Stimulated activated CD4-positive, alpha-beta T cell treated with anti-CD3 and anti-CD28 coated beads, Interleukin-1b, Interleukin-23, amount 100 ng/mL, for 4 hours (primary cell): ENCODE measurements at places on chromosomes 16 and 17.

- no peak for DNase-seq
Measured at GRCh38 chr17:15441315-15441714, 26.1 kb downstream of the CDRT4 start.

GRCh38 chr17:38504216-38504615 is 76.0 kb downstream of the ARHGAP23 start:
- no peak for DNase-seq

DNA sequence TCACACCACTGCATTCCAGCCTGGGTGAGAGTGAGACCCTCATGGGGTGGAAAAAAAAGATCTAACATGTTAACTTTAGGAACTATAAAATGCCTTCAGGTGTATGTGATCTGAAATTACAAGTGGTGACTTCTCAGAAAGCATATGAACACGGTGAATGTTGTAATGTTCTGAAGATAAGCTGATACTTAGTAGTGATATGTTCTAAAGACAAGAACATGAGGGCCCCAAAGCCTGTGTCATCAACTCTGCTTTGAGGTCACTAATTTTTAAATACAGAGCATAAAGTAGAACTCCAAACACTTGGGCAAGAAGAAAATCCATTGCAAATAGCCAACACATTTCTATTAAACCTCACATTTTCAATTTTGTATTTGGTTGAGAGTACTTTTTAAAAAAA is 2.6 kb upstream of the FBF1 start:
- no peak for DNase-seq

GRCh38 chr16:6297666-6298410 is 1034.8 kb upstream of the RBFOX1 start:
- no peak for DNase-seq

DNA sequence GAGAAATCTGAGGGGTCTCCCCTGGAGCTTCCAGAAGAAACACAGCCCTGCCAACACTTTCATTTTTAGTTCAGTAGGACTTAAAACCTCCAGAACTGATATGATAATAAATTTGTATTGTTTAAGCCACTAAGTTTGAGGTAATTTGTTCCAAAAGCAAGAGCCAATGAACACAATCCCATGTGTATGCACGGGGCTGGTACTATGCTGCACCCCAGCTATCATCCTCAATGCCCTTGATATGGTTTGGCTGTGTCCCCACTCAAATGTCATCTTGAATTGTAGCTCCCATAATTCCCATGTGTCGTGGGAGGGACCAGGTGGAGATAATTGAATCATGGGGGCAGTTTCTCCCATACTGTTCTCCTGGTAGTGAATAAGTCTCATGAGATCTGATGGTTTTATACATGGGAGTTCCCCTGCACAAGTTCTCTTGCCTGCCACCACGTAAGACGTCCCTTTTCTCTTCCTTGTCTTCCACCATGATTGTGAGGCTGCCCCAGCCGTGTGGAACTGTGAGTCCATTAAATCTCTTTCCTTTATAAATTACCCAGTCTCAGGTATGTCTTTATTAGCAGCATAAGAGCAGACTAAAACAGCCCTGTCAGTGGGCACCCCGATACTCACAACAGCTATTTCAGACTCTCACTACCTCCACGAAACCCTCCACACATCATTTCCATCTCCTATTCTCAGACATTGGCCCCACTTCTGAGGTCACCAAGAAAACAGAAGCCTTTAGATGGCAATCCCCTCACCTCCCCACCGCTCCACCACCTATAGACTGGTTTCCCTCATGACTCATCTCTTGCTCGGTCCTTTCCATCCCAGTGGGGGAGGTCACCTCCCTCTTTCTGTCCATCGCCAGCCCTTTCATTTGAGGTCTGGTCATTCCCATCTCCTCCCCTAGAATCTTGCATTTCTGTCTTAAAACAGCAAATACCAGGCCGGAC is 8.9 kb upstream of the CACNG1 start:
- DNase-seq: no peak

GRCh38 chr17:29401258-29401657 is 11.1 kb downstream of the TAOK1 start:
- no peak for DNase-seq

GRCh38 chr16:15970202-15970601 is 20.8 kb downstream of the ABCC1 start:
- DNase-seq: no peak

DNA sequence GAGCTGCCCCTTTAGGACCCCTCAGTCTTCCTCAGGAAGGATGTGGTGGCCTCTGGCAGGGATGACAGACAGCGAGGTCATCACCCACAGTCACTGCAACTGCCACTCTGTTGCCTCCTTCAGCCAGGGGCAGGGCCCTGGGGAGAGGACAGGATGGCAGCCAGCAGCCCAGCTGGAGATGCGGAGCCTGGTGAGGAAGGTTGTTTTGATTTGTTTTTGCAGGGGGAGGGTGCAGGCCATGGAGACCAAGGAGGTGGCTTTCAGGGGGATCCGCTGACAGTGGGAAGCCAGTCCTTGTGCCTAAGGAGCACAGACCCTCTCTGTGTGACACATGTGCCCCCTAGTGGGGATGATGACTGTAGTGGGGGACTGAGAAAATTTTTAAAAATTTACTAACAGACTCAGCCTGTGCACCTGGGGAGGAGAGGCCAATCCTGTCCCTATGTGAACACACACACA is 7.4 kb downstream of the PRCD start:
- DNase-seq: no peak

GRCh38 chr17:50865868-50866260 is 290 bp downstream of the TOB1 start:
- no peak for DNase-seq

DNA sequence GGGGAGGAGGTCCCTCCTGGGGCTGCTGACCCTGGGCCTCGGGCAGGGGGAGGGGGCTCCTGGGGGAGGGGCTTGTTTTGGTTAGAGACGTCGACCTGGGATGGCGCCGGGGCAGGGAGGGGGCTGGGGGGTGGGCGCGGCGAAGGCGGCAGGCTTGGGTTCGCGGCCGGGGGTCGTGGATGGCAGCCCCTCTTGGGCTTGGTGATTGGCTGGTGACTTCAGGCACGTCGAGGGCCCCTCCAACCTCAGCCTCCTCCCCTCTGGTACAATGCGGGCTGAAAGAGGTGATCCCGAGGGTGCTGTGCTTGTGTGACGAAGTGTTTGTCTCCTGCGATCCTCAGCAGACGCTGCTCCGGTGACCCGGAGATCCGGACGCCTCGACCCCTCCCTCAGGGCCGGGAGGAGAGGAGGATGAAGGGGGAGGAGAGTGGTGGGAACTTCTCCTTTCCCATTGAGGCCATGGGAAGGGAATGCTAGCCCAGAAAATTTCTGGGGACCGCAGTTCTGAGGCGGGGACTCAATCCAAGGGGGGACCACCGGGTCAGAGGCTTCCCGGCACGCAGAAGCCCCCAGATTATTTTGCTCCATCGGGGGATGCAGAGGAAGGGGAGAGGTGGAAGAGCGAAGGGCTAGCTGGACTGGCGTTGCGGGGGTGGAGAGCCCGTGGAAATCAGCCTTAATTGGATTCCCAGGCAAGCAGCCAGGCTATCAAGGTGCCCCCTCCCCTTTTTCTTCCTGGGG is 43.9 kb downstream of the RAI1 start:
- DNase-seq: no peak

DNA sequence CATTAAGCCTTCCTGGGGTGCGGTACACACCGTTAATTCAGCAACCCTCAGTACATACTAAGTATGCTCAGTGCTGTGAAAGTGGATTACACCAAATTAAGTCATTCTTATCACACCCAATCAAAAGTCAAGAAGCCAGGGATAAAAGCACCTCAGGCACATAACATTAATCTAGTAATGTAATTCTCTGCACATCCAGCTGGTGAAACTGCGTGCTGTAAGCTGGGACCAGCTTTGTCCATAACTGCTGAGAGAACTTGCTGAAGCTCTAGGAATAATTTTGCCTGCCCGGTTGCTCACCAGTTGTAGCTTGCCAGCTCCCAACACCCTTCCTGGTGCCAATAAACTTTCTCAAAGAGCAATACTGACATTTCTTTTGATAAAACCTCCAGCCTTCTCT is 44.9 kb downstream of the SLC47A1 start:
- DNase-seq: no peak

- DNase-seq: no peak
Measured at GRCh38 chr17:5118219-5118618, 2.4 kb downstream of the USP6 start.

DNA sequence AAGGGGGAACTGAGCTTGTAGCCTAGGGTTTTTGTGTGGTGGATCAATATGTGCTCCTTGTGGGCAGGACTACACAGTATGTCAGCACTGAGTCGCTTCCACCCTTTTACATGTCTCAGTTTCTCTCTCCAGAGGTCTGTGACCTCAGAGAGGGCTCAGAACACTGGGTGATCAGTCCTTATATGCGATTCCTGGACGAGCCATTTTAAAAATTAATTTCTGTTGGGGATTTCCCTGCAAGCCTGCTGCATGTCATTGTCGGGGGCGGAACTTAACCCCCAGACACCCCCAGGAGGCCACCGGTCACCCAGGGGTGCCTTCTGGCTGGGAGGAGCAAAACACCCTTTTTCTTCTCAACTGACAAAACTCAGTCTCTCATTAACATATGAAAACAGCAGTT is 14.1 kb downstream of the DHRS7B start:
- no peak for DNase-seq

GRCh38 chr16:70804734-70805169 is 3.8 kb upstream of the VAC14 start:
- DNase-seq: no peak

DNA sequence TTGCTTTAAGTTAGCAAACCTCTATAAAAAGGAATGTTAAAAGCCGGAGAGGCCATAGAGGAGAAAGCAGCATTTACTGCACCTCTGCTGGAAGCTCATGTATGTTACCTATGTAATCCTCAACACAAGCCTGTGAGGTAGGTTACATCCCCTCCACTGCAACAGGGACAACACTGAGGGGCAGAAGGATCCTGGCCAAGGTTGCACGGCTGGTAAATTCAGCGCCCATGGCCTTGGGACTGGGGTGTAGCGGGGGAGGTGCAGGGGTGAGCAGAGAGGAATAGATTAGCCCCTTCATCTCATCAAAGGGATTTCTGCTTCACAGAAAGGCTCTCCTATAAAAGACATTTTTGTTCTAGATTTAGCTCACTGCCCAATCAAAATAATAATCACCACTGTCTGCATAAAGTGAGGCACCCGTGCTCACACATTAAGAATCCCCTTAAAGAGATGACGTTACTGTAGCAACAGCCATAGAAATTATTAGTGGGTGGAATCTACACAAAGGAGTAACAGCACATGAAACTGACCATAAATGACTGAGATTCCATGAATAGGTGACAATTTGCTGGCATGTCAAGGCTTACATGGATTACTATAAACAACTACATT is 3.3 kb downstream of the ZCCHC14 start:
- no peak for DNase-seq

DNA sequence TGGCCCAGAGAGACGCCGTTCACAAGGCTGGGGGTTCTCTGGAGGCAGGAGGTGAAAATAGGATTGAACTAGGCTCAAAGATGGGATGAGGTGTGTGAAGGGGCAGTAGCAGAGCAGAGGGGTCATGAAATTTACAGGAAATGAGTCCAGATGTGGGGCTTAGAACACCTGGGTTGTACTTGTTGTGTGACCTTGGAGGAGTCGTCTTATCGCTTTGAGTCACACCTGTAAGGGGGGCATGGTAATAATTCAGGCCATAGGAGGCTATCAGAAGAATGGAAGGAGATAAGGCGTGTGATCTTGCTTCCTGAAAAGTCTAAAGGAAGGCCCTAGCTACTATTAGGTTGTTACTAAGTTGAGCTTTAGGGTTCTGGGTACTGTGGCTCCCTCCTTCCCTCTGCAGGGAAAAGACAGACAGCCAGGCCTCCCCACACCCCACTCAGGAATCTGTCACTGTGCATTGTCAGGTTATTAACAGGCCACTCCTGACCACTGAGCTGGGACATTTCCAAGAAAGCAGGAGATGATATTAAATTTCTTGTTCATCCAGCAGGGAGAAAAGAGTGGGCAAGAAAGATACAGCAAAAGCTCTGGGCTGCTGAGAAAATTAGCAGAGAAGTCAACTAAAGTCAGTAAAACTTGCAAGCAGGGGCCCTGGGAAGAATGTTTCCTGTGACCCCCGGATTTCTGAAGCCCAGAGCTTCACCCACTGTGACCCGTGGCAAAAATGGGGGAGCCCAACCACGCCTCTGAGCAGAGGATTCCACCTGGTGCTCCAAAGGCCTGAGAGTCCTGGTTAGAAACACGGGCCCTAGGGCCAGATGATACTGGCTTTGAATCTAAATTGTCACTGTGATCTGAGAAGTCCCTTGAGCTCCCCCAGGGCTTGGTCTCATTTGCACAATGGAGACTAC is 6.0 kb upstream of the CDC42EP4 start:
- DNase-seq: no peak

DNA sequence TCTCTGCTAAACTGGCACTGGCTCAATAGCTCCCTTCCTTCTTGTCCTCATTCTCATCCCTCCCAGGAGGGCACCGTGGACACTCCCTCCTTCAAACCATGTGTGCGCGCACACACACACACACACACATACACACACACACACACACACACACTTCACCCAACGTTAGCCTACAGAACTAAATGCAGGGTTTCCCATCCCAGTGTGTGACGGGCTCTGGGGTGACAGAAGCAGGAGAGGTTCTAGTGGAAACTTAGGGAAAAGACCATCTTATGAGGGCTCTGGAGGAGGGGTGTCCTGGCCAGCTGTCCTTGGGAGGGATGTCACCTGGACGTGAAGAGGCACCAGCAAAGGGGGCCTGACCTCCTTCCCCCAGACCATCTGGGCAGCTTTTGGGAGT is 19.7 kb downstream of the OSBPL7 start:
- DNase-seq: no peak

DNA sequence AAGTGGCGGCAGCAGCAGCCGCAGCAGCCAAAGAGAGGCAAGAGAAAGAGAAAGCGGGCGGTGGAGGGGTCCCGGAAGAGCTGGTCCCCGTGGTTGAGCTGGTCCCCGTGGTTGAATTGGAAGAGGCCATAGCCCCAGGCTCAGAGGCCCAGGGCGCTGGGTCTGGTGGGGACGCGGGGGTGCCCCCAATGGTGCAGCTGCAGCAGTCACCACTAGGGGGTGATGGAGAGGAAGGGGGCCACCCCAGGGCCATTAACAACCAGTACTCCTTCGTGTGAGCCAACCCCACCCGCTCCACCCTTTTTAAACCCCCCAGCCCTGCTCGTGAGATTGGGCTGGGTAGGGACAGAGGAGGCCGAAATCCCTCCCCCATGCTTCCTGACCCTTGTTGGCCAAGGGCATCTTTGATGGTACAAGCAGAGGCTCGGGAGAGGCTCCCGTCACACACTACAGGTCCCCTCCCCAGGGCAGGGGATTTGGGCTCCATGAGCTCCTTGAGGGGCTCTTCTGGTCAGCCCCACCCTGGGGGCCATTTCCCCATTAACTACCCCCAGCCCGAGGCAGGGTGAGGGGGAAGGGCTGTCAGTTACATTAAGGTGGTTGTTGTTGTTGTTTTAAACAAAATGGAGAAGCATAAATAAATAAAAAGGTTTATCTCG is 4.6 kb upstream of the ATP2A1 start:
- DNase-seq: peak; percentile 46

DNA sequence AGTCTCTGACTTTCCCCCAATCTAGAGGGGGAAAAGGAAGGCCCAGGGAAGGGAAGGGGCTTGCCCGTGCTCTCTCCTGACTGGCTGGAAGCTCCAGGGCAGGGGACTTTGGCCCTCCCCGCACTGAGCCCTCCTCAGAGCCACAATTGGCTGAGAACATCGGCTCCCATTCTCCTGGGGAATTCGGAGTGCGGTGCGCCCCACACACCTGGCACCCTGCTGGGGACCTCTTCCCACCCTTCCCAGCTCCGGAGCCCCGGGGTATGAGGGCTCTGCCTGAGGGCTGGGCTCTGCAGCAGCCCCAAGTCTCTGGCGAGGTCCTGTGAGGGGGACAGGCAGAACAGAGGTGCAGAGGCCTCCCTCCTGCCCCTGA is 36.0 kb downstream of the PIMREG start:
- DNase-seq: no peak

GRCh38 chr17:17236295-17237025 is 508 bp downstream of the FLCN start:
- DNase-seq: no peak
